ENCODE measurements at places on chromosomes 13 and 19. TPM values are rescaled to one million over a fixed set of nuclear protein-coding genes. Genes with fewer than 3 reads are reported as not detected.

ANKLE1 gene
- 0.39 TPM for total RNA-seq

MAG gene
- 0.68 TPM for total RNA-seq

RNASEH2B gene
- 24.4 TPM for total RNA-seq

CEP89 gene
- total RNA-seq: 24.5 TPM

NALCN gene
- total RNA-seq: 2.3 TPM

GFY gene
- total RNA-seq: not detected

ZSCAN18 gene
- 41.4 TPM for total RNA-seq

SBK3 gene
- 1.3 TPM for total RNA-seq

KLK1 gene
- total RNA-seq: not detected

KCNK6 gene
- total RNA-seq: 13.5 TPM

THSD8 gene
- total RNA-seq: not detected

KLK3 gene
- total RNA-seq: not detected

SNRPA gene
- 85.2 TPM for total RNA-seq

STOML3 gene
- total RNA-seq: not detected

MICU2 gene
- total RNA-seq: 85.5 TPM

SRRM5 gene
- total RNA-seq: not detected

DOCK6 gene
- 188 TPM for total RNA-seq

PLPPR2 gene
- 39.3 TPM for total RNA-seq

EBI3 gene
- 9.0 TPM for total RNA-seq

IGFL4 gene
- not detected for total RNA-seq

IZUMO1 gene
- total RNA-seq: not detected

KLHL1 gene
- total RNA-seq: 0.34 TPM

SIGLEC5 gene
- 0.93 TPM for total RNA-seq

ADM5 gene
- total RNA-seq: 1.5 TPM

CGB8 gene
- not detected for total RNA-seq

ANGPTL8 gene
- total RNA-seq: not detected

ZNF865 gene
- 5.7 TPM for total RNA-seq

CD37 gene
- total RNA-seq: not detected

IRF2BP1 gene
- total RNA-seq: 27.1 TPM

TNNT1 gene
- total RNA-seq: not detected

PLEKHF1 gene
- 16.3 TPM for total RNA-seq

FUT1 gene
- total RNA-seq: 6.4 TPM
